Left lobe of liver (tissue), 2 donors: ENCODE measurements at places on chromosomes 11 and 22. TPM values are rescaled to one million over a fixed set of nuclear protein-coding genes. Genes with fewer than 3 reads are reported as not detected.

The SLCO2B1 gene
- total RNA-seq: 327 TPM

The SNX32 gene
- not detected for total RNA-seq

The CXCR5 gene
- 0.08 TPM for total RNA-seq

The HBB gene
- total RNA-seq: 143 TPM

The SCGB1D1 gene
- not detected for total RNA-seq

DNA sequence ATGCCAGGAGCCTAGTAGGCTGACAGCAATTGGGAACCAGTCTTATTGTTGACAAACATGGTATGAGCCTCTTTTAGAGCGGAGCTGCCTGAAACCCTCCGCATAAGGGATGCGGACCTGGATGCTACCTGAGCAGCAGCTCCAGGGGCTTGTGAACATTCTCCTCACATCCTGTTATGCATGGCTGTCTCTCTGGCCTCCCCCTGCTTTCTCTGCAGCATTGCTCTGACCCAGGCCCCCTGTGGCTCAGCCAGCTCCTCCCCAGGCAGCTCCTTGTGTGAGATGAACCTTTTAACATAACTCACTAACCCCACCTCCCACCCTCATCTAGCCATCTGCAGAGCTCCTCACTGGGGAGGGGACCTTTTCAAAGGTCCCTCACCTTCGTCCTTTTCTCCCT lies 6.0 kb downstream of the BMAL1 start:
- no peak for DNase-seq

DNA sequence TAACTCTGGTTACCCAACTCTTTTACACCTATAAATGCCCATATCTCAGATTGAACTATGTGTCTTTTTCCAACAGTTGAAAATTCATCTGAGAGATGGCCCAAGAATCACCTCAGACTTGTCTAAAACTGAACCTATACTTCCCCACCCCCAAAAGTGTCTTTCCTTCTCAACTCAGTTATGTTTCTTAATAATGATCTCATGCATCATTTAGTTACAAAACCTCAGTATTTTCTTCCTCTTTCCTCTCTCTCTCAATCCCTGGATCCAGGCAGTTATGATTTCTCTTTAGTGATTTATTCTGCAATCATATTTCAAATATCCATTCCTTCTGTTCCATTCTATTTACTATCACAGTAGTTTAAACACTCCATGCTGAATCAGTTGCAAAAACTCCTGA lies 32.3 kb upstream of the ADSL start:
- DNase-seq: no peak

GRCh38 chr11:117130879-117131278 lies 13.2 kb upstream of the PAFAH1B2 start:
- DNase-seq: no peak

DNA sequence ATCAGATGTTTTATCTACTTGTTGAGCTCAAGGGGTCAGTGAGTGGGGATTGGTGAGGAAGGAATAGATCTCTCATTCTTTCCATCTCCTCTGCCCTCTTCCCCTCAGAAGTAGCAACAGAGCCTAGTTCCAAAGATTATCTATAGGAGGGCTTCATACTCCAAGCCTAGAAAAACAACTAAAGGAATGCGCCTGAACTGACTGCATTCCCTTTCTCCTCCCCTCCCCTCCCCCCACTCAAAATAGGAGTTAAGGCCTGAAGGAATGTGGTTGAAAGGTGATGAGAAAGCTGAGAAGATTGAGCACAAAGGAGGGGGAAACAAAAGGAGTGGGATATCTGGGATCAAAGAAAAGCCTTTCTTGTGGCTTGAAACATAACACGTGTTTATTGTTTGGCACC lies 10.5 kb downstream of the EMSY start:
- DNase-seq: no peak

GRCh38 chr11:128688031-128688713 lies 5.7 kb upstream of the FLI1 start:
- DNase-seq: no peak

DNA sequence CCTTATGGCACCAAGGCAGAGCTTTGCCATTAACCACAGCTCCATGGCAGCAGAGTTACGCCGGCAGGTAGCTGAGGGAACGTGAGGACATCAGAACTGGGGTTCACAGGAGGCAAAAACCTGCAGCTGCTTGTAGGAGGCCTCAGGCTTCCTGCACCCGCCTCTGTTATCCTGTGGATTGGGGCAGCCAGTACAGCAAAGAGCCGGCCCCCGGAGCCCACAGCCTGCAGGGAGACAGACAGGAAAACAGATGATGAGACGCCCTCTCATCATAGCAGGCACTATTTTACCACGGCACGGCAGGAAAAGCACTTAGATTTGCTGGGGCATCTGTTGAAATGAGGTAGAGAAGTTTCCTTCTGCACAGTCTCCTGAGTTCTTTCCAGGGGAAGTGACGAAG lies 870.3 kb downstream of the TBC1D22A start:
- peak; percentile 10 for DNase-seq

DNA sequence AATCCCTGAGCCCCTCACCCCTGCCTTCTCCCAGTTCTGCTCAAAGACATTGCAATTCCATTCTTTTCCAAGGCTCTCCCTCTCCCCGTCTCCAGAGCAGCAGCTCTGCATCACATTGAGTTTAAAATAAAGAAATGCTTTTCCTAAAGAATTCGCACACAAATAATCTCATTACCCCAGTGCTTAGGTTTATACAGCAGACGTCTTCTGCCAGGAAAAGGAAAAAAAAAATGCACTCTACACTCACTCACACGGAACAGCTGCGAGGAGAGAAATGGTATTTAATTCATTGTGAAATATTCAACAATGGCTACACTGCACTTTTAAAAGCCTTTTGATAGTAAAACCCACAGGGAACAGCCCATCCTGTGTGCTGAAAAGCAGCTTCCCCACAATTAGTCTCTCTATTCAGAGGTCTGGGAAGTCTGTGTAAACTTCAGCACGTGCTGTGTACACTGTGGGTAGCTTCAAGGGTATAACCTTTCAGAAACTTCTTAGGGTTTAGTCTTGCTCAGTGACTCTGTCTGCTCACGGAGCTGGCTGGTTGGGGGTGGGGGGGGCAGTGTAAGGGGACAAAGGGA lies 42.8 kb downstream of the ETS1 start:
- DNase-seq: no peak

- DNase-seq: peak; percentile 56
Measured at GRCh38 chr11:110712659-110713448, 617 bp upstream of the ARHGAP20 start.
